Inflammatory macrophage treated with lipopolysaccharide for 1 hour (primary cell): ENCODE measurements at places on chromosomes 11 and 22.

GRCh38 chr11:68282141-68282860, 10.5 kb upstream of the C11orf24 start:
- DNase-seq: peak; percentile 36

GRCh38 chr11:127027000-127027399, 26.4 kb upstream of the KIRREL3 start:
- DNase-seq: no peak

DNA sequence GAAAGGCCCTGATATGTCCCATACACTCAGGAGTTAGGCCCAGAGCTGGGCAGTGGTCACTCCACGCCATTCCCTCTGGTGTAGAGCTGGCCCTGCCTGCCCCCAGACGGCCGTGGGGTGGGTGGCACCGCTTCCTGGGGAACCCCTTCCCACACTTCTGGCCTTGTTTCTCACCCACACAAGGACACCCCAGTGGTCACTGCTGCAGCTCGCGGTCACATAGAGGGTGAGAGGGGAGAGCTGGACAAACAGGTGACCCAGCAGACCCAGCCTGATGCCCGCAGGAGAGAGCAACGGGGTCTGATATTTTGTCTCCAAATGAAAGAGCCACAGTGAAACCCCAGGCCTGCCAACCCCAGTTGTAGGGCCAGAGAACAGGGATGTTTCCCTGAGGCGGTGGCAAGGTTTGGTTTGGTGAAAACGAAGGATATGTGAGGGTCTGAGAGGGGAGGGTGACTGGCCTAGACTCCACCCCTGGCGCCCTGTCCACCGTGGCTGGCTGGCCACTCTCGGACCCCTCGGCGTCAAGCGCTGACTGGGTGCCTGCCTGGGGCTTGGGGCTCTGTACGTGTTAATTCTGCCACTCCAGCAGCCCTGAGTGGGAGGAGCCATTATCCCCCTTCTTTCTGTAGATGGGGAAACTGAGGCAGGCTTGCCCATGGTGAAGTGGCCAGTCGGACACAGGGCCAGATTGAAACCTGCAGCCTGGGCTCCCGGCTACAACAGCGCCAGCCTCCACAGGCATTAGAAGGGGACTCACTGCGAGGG, 71.0 kb upstream of the PPARA start:
- no peak for DNase-seq

GRCh38 chr11:19953909-19954308, 206.4 kb downstream of the DBX1 start:
- DNase-seq: no peak
